ENCODE measurements at places on chromosomes 1 and 21.
A peak's percentile ranks its signal among the peaks of the same experiment; 100 is the strongest.

DNA sequence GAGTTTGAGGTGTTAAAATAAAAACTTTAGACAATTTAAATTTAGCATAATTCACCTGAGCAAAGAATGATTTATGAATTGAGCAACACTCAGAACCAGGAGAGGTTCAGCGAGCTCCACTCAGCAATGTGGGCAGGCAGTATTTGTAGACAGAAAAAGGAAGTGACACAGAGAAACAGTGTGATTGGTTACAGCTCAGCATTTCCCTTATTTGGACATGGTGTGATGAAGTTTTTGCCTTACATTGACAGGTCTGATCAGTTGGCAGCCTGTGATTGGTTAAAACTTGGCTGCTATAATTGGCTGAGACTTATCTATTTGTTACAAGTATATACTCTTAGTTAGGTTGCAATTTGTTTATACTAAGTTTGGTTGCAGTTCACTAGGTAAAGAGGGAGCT lies 621.2 kb upstream of the PRMT6 start:
- DNase-seq: no peak

DNA sequence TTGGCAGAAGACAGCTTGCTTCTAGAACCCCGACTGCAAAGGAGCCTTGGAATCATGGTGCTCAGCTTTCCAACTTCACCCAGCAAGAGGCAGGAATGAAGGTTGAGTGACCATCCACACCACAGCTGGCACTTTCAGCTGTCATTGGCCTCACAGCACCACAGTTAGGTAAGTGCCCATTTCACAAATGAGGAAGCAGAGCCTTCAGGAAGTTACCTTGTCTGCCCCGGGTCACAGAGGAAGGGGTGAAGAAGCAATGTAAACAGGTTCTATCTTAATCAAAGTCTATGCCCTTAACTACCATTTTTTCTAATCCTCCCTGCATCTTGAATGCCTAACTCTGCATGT lies 156.0 kb downstream of the GLUL start:
- DNase-seq: no peak

- DNase-seq: no peak
Observed at GRCh38 chr1:36968730-36969129, 65.6 kb downstream of the GRIK3 start.

DNA sequence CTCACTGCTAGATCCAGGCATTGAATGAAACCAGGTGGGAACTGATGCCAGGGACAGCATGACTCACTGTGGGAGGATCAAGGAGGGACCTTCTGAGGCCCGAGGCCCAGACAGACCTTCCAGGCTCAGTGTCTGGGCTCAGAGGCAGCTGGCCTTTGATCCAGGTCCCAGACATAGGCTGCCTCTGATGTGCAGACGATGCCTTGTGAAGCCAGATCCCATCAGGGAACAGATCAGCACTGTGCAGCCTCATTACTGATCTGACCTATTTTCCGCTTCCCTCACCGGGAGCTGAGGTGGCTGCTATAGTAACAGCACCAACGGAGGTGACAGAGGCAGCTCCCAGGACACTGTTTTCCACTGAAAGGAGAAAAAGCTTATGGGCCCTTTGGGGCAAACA lies 399.5 kb downstream of the MATN1 start:
- DNase-seq: no peak

GRCh38 chr21:35178827-35179226 lies 129.7 kb upstream of the RUNX1 start:
- DNase-seq: no peak

- no peak for DNase-seq
Observed at GRCh38 chr1:174239541-174239940, 80.2 kb downstream of the RABGAP1L start.

DNA sequence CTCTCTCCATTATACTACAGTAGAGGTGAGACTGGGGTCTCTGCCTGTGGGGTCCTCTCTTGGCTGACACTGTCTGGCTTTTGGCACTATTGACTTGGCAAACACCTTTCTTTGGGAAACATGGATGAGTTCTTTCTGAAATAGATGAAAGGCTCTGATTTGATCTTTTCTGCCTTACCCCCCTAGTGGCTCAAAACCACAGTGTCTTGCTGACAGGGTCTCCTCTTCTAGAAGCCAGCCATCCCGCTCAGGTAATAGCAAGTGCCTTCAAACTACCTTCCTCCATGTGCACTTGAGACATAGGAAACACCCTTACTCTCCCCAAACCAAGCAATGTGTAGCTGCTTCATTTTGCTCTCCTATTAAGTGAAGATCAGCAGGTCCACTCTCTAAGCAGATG lies 260.4 kb downstream of the BRINP2 start:
- DNase-seq: no peak

GRCh38 chr1:111920221-111921024 lies 69.0 kb downstream of the KCND3 start:
- DNase-seq: no peak

DNA sequence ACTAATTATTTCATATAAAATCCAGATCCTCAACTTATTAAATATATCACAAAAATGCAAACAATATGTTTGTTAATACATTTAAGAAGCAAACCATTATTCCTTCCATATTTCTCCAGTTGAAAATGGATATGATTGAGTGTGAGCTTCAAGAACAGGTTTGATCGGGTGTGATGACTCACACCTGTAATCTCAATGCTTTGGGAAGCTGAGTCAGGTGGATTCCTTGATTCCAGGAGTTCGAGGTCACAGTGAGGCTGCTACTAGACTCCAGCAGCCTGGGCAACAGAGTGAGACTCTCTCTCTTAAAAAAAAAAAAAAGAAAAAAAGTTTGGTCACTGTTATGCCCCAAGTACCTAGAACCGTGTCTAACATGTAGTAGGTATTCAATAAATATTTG lies 42.9 kb upstream of the RRP15 start:
- DNase-seq: no peak

GRCh38 chr21:25872271-25872670 lies 137.5 kb downstream of the GABPA start:
- no peak for DNase-seq

GRCh38 chr1:23393706-23394105 lies 24.1 kb upstream of the ZNF436 start:
- DNase-seq: no peak

- DNase-seq: no peak
Observed at GRCh38 chr1:72896256-72896655, 613.9 kb upstream of the NEGR1 start.

- DNase-seq: no peak
Observed at GRCh38 chr1:24990779-24991641, 60.9 kb upstream of the RUNX3 start.

- no peak for DNase-seq
Observed at GRCh38 chr1:227910511-227911153, 37.1 kb downstream of the WNT9A start.

GRCh38 chr1:236103646-236104218 lies 38.6 kb upstream of the GPR137B start:
- peak; percentile 76 for DNase-seq

- DNase-seq: no peak
Observed at GRCh38 chr1:220652995-220653394, 37.2 kb upstream of the C1orf115 start.

GRCh38 chr1:102550729-102551384 lies 554.1 kb upstream of the OLFM3 start:
- DNase-seq: no peak

DNA sequence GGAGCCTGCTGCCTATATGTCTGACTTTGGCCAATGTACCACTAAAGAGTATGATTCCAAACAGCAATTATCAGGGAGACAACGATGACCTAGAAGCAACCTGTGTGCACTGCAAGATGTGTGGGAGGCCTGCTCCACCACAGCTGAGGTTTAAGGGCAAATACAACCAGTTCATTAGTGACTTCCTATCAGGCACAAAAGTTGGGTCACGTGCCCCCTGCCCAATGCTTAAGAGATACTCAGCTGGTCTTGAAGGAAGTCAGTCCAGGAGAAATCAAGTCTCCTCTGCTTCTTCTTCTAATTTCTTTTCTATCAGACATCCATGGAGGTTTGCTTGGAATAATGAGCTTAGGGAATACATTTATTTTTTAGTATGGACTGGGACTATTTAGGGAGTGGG lies 296.0 kb downstream of the HLX start:
- DNase-seq: no peak

Data from germinal center (tissue), 1 donor.